ENCODE measurements at places on chromosomes 7 and 10.

GRCh38 chr10:78543031-78543748 is 509.5 kb downstream of the RPS24 start:
- DNase-seq, result no peak

DNA sequence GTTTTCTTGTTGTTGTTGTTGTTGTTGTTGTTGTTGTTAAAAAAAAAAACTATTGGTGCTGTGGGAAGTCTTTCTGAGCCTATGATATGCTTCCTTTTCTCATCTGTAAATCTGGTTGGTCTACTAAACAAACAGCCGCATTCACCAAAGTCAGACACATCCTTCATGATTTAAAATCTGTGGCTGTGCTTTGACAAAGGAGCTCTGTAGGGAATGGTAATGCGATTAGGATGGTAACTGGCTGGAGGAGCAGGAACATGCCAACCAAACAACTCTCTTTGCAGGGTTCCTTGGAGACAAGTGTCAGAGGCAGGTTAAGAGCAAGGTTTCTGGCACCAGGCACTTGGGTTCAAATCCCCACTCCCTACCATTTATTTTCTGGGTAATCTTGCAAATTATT is 14.9 kb upstream of the SP4 start:
- no peak for DNase-seq

DNA sequence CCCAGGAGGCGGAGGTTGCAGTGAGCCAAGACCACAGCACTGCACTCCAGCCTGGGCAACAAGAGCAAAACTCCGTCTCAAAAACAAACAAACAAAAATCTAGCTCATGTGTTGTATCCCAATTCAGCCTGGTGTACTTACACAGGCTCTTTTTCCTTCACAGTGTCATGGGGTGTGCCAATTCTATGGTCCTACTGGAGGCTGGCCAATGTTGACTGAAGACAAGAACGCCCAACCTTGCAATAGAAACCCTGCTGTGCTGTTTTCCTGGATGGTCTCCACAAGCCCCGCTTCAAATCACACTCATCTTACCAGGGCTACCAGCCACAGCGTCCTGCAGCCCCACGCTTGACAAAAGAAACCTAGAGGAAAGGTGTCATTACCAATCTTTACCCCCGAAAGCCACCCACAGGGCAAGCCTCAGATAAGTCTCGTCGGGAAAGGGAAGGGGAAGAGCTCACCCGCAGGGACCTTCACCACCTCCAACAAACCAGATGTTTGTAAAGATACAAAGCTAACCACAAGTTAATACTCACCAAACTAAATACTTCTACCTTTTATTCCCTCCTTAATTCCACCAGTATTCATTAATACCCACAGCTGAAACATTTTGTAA is 64.8 kb downstream of the TNS3 start:
- DNase-seq, result no peak

GRCh38 chr7:120941064-120941463 is 9.5 kb upstream of the ING3 start:
- DNase-seq, result no peak

- DNase-seq, result no peak
These were observed 34.1 kb downstream of the WBP1L start for GRCh38 chr10:102777711-102778453.

DNA sequence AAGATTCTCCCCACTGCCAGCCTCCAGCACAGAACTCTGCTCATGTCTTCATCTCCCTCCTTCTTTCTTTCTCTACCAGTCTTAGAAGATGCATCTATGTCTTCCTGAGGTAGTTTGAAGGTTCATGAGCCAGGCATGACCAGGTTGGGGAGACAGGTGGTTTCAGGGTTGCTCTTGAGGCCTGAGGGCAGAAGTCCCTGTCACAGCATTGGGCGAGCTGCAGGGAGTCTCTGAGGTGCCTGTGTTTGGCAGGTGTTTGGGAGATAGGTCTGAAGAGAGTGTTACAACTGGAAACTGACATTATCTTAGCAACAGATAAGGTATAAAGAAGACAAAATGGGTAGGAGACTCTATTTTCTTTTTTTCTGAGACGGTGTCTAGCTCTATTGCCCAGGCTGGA is 18.7 kb downstream of the PRSS2 start:
- DNase-seq, result no peak

- DNase-seq, result no peak
These were observed 43.8 kb downstream of the ZNF467 start for GRCh38 chr7:149729586-149729982.

- no peak for DNase-seq
These were observed 19.3 kb upstream of the ADAMTS14 start for GRCh38 chr10:70652761-70653657.

DNA sequence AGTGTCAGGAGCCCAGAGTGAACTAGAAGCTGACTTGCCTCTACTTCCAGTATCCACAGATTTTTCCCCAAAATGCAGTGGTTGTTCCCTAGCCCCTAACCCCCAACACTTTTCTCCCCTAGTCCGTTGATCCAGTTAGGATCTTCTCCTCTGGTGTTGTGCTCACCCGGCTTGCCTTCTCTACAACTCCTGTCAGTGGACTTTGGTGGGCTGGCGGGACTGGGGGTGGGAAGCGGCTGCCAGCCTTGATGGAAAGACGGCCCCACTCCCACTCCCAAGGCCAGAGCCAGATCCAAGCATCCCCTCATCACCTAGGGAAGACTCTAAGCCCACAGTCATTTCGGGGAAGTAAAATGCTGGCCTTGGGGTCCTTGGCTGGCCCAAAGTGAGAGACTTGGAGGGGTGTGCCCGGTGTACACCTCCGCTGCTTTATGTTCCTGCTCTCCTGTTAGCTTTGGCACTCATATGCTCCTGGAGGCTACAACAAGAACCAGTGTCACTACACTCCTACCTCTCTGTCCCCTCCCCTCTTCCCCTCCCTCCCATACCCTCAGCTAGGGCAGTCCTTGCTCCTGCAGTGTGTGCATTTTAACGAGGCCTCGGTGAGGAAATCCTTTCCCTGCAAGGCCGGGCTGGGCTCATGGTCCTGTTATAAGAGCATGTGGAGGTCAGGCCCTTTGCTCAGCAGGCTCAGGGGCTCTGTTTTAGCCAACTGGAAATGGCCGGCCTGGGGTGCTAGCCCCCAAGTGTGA is 930 bp upstream of the HOXA10 start:
- DNase-seq, result no peak

- DNase-seq, result no peak
These were observed 10.1 kb upstream of the CHCHD3 start for GRCh38 chr7:133091943-133092464.

- DNase-seq, result no peak
These were observed 63.7 kb upstream of the IL6 start for GRCh38 chr7:22663357-22663718.

DNA sequence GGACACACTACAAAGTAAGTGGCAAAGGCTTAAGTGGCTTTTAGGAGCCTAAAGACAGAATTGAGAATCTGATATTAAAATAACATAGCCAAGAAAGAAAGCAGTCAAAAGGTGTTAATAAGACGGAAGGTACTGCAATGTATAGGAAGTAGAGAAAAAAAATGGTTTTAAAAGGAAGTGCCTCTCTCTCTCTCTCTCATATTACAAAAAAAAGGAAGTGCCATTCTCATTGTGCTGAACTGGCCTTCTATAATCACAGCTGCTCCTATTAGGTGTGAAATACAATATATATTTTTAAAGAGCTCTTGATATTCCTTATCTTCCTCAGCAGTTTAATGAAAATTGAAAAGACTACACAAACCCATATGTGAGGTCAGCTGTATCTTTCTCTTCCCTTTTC is 199.4 kb upstream of the NPVF start:
- no peak for DNase-seq

DNA sequence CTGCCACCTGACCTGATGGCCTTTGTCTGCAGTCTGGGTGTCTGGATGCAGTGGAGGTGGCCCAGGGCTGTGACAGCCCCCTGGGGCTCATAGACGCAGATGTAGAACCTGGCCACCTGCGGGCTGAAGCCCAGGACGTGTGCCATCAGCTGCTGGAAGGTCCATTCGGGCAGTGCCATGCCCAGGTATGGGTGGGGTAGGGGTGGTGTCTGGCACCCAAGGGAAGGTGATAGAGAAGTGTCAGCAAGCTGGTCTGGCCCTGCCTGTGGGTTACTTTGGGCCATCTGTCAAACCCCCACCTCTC is 6.1 kb upstream of the ZNF467 start:
- DNase-seq, result no peak

DNA sequence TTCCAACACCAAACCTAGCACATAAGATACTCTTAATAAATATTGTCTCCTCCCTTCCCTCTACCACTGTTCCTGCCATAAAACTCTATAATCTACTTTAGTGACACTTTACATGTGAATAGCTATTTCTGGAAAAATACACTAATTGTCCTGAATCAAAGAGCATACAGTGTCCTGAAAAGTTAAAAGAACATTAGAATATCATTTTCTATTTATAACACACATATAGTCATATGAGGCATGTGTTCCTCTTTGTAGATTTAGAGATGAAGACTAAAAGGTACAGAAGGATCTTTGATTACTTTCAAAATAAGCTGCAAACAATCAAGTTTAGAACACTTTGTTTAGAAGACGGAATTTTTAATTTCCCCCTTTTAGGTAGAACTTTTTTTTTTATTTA is 13.6 kb downstream of the NCOA4 start:
- no peak for DNase-seq

- no peak for DNase-seq
These were observed 455.5 kb downstream of the PHTF2 start for GRCh38 chr7:78253850-78254725.

DNA sequence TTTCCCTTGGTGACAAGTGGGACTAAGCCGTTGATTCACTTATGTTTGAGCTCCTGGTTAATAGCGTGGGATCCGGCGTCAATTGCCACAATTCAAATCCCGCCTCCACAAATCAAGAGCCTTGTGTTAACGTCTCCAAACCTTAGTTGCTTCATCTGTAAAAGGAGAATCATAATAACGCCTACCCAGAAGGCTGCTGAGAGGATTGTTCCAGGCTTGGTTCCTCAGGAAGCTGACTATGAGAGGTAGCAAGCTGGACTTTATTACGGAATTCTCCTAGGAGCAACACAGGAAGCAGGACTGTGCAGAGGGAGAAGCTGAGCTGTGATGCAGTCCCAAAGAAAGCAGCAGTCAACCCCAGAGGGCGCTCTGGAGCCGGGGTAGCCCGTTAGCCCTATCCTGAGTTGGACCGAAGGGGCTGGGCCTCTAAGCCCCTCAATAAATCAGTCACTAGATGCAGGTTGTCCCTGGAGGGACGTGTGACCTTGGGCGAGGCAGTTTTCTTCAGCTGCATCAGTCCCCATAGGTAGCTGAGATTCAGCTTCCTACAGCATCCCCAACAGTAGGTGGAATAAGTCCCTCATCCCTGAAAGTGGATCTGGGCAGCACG is 6.9 kb upstream of the BAG3 start:
- DNase-seq, result no peak

- no peak for DNase-seq
These were observed 3.2 kb downstream of the BZW2 start for GRCh38 chr7:16649196-16649595.

GRCh38 chr10:43689618-43689954 is 40.9 kb upstream of the ZNF32 start:
- peak; percentile 2 for DNase-seq

DNA sequence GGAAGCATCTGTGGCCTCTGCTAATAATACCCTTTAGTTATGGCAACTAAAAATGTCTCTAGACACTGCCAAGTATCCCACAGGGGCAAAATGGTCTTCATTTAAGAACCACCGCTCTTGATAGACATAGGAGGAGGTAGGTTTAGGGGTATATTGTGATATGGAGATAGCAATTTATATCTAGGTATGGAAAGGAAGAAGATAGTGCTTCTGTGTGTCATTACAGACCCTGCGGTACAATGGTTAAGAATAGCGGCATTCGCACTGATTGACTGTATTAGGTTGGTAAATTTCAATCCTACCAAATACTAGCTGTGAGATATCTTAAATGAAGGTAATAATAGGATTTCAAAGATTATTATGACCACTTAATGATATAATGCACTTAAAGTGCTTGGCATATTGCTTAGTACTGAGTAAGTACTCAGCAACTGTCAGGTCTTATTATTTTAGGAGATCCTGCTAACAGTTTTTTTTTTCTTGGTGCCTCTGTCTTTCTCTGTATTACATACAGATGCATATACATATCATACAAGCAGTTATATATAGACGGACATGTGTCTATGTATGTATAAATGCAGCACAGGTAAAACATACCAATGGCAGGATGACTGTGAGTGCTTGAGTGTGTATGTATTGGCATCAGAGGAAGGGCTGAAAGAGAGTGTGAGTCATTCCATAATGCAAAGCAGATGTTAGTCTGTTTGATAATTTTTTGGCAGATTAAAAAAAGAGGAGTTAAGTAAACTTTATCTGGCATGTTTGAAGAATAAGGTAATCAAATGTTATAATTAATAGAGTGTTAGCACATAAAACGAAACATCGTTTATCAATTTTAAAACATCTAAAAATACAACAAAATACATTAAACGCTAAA is 50.0 kb upstream of the ITGB8 start:
- no peak for DNase-seq

- DNase-seq, result no peak
These were observed 30.5 kb upstream of the SLC18A3 start for GRCh38 chr10:49579621-49580020.

DNA sequence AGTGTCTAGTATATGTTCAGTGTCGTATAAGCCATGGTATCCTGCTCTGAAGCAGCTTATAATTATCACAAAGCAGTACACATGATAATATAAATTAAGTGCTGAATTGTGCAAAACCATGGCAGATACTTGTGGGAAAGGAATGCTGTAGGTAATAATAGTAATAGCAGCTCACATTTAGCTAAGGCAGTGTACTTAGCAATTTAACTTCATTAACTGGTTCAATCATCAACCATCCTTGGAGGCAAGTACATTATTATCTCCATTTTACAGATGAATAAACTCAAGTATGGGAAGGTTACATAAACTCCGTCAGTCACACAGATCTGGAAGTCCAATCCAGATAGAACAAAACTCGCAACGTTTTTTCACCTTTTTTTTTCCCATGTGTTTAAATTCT is 21.6 kb upstream of the RNF148 start:
- no peak for DNase-seq

GRCh38 chr10:77351386-77351785 is 286.2 kb downstream of the KCNMA1 start:
- DNase-seq, result no peak

- no peak for DNase-seq
These were observed 81.6 kb downstream of the EBF3 start for GRCh38 chr10:129882291-129883010.

- no peak for DNase-seq
These were observed 110.1 kb downstream of the ACTR3B start for GRCh38 chr7:152869677-152870051.

All from stimulated activated CD8-positive, alpha-beta memory T cell treated with anti-CD3 and anti-CD28 coated beads, Interleukin-7, amount 100 ng/mL, for 1 hour (primary cell).